H54 (cell line): ENCODE measurements at places on chromosomes 3 and 15.

DNA sequence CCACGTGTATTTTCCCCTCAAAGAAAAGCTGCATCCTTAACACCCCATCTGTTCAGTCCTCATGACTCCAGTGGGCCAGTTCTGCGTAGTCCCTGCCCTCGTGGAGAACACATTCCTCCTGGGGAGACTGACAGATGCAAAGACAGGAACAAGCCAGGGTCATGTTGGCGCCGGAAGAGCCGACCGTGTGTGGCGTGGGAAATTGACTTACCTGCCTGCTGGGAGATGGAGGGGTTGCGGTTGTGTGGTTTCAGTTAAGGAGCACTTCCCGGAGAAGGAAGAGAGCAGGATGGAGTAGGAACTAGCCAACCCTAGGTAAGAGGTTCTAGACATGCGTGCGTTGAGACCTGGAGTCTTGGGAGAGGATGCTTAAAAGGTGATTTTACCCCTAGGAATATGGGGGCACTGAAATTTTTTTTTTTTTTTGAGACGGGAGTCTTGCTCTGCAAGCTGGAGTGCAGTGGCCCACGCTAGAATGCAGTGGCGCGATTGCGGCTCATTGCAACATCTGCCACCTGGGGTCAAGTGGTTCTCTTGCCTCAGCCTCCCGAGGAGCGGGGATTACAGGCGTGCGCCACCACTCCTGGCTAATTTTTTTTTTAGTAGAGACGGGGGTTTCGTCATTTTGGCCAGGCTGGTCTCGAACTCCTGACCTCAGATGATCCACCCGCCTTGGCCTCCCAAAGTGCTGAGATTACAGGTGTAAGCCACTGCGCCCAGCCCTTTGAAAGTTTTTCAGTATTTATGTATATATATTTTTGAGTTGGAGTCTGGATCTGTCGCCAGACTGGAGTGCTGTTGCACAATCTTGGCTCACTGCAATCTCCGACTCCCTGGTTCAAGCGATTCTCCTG lies 1.4 kb downstream of the VHL start:
- no peak for DNase-seq

GRCh38 chr3:43792904-43793303 lies 102.2 kb downstream of the ABHD5 start:
- no peak for DNase-seq

DNA sequence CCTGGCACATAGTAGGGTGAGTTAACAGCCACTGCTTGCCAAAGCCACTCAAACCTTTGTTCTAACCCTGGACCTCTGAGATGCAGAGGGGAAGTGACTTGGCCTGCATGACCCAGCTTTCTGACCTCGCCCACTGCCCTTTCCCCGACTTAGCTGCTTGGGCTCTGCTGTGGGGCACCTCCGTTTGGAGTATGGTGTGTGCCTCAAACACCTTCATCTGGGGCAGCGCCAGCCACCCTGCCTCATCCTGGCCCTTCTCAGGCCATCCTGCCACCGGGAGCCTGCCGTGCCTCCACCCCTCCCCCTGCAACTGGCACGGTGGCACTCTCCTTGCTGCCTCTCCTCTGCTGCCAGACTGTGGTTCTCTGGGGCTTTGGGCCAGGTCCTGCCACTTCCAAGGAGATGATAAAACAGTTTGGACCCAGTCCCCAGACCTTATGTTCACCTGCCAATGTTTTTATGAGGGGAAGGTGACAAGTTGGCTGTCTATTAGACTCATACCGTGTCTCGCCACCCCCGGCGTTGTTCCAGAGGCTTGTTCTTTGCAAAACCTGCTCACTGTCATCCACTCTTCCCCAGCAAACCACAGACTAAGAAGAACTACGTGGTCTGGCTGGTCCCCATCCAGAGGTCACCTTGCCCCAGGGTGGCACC lies 32.2 kb downstream of the SLC6A6 start:
- DNase-seq: no peak

DNA sequence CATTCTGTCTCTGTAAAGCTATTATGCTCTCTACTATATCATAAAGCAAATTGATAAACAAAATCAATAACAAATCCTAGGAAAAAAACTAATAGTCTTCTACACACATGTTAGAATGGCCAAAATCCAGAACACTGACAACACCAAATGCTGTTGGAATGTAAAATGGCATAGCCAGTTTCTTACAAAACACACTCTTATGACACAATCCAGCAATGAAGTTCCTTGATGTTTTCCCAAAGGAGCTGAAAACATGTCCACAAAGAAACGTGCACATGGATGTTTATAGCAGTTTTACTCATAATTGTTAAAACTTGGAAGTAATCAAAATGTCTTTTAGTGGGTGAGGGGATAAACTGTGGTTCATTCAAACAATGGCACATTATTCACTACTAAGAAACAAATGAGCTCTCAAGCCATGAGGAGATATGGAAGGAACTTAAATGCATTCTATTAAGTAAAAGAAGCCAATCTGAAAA lies 32.7 kb downstream of the CADM2 start:
- DNase-seq: no peak

GRCh38 chr15:57961919-57962318 lies 103.6 kb downstream of the ALDH1A2 start:
- no peak for DNase-seq

- DNase-seq: no peak
These were observed 259.2 kb upstream of the TLE3 start for GRCh38 chr15:70356919-70357318.

- no peak for DNase-seq
These were observed 163.2 kb downstream of the MINAR1 start for GRCh38 chr15:79595306-79595705.
